ENCODE measurements at places on chromosomes 7 and 10.
A peak's percentile ranks its signal among the peaks of the same experiment; 100 is the strongest.

- DNase-seq = no peak
Measured at GRCh38 chr7:92330835-92331438, 85.2 kb downstream of the ANKIB1 start.

DNA sequence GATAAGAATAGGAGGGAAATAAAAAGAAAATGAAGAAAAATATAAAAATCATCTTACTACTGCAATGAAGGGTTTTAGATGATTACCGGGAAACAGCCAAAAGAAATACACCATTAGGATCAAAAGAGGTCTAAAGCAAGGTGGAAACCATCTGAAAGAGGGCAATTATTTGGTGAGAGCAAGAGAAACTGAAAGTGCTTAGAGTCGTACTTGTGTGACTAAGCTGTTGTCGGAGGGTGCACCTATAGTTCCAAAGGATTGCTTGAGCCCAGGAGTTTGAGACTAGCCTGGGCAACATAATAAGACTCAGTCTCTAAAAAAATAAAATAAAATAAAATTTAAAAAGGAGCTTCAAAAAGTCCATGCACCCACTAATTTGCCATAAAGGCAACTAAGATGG is 169.5 kb downstream of the DKK1 start:
- no peak for DNase-seq

DNA sequence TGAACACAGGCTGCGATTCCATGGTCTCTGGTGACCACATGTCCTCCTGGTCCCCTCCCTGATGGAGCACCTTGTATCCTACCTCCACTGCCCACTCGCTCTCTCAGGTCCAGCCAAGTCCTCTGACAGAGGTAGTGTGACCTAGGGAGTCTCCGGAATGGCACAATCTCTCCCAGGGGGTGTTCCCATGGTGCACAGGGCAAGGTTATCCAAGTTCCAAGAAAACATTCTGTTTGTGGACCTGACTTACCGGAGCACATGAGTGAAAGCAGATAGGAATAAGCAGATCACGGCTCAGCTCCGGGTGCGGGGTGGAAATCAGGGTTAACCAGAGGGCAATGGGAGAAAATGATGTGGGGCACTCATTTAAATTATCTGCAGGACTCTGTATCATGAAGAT is 45.8 kb upstream of the INSIG1 start:
- no peak for DNase-seq

DNA sequence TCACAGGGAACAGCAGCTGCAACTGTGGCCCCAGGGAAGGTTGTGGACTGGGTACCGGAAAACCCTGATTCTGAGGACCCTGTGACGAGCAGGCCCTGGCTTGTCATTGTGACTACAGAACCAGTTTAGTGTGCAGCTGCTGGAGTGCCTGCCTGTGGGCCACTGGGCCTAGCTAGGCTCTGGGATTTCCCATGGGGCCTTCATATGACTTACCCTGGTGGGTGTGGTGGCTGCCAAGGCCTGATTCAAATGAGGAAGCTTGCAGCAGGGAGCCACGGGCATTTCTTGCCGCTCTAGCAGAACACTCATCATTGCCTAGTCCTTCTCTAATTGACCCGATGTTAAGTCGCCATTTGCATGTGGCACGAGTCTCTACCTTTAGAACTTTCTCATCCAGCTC is 14.7 kb upstream of the CAMK2G start:
- DNase-seq = no peak

GRCh38 chr7:48992816-48993215 is 68.5 kb downstream of the CDC14C start:
- no peak for DNase-seq

DNA sequence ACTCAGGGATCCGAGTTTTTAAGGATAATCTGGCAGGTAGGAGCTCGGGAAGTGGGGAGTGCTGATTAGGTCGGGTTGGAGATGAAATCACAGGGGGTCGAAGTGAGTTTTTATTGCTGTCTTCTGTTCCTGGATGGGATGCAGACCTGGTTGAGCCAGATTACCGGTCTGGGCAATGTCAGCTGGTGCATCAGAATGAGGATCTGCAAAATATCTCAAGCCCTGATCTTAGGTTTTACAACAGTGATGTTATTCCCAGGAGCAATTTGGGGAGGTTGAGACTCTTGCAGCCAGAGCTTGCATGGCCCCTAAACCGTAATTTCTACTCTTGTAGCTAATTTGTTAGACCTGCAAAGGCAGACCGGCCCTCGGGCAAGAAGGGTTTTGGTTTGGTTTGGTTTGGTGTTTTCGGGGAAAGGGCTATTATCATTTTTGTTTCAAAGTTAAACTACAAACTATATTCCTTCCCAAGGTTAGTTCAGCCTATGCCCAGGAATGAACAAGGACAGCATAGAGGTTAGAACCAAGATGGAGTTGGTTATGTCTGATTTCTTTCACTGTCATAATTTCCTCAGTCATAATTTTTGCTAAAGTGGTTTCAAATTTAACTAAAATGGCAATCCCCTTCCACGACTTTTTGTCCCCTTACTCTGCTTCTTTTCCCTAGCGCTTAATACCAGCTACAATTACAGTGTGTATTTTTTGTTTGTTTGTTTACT is 20.6 kb upstream of the PIK3CG start:
- DNase-seq = no peak

- DNase-seq = no peak
Measured at GRCh38 chr7:82105463-82105862, 335.6 kb upstream of the HGF start.

- DNase-seq = no peak
Measured at GRCh38 chr7:156903232-156903909, 10.4 kb upstream of the LMBR1 start.

DNA sequence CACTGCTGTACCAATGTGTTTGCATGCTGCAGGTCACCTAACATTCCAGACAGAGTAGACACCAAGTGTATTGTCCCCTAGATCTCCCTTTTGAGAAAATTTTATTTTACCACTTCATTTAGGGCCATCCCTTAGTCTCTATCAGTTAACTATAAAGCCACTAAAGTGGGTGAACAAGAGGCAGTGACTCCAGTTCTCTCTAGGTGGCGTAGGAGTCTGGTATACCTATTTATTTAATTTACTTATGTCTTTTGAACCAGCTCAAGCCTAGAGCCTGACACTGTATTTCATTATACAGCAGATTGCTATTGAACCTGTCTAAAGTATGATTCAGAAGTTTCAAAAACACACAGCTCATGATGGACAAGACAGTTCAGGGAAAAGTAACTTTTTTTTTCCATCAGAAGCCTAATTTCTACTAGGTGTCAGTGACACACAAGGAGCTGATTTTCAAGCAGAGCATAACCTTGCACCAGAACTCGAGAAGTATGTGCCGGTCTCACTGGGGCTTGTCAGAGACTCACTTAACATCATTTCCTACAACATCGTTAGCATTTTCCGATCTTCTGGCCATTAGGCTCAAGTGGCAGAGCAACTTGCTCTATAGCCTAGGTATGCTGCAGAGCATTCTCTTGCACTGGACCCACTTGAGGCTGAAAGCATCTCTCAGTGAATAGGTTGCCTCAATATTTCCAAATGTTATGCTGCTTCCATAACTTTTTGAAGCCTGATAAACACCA is 175.4 kb downstream of the CDC14C start:
- DNase-seq = no peak

DNA sequence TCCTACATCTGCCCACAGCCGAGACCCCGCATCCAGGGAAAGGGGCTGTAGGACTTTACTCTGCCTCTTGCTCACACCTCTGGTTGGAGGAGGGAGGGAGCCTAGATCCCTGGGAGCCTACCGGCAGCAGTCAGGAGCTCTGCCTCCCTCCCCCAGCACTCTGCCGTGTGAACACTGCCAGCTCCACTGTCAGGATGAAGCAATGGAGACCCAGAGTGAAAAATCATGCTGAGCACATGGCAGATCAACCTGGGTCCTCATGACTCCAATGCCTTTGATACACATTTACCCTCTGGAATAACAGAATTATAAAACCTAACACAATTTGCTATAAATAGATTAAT is 477.7 kb downstream of the TNS3 start:
- DNase-seq = no peak

GRCh38 chr7:70455925-70456324 is 676.0 kb upstream of the GALNT17 start:
- DNase-seq = no peak

DNA sequence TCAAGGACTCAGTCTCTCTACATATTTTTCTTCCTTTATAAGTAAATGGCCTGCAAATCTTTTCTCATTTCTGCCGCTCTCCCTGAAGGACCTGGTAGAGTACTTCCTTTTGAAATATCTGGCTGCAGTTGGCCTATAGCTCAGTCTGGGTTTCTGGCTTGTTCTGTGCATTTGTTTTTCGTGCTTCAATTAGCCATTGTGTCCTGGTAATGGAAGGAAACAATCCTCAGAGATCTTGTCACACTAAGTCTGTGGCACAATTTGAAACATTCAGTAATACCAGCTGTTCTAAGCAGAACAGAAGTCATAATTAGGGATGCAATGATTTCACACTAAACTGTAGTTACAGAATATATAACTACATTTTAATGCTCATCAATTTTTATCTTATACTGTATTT is 545.0 kb downstream of the NRG3 start:
- DNase-seq = no peak

DNA sequence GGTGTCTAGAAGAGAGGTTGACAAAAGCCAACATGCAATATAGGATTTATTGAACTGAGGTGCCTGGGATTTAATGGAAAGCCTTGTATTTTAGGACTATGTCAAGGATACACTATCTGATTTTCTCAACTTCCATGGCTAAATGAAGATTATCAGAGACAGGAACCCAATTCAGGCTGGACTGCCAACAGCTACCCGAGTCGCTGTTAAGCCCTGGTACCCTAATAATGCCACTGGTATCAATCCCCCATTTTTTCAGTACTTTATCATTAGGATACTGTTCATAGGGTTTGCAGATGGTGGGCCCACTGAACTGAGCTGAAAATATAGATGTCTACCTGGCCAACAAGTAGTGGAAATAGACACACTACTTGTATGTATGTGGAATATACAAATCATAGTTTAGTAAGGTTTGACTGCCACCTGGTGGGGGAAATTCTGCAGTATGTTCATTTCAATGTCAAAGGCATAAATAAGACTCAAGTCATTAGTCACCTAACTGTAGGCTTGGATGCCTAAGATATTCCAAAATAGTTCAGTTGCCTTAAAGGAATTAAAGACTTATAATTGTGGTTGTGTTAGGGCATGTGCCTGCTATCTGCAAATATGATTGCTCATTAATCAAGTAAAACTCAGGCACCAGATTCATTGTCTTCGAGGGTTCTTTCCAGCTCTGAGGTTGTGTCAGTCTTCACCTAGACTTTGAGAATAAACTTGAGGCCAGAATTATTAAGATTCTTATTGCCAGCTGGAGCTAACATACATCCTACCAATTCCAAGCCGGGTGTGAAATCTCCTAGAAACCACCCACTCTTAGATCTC is 34.1 kb upstream of the NOBOX start:
- DNase-seq = peak; percentile 11

- DNase-seq = no peak
Measured at GRCh38 chr7:102456327-102456726, 8.3 kb downstream of the ALKBH4 start.

- DNase-seq = no peak
Measured at GRCh38 chr10:114754445-114755320, 66.9 kb upstream of the FHIP2A start.

DNA sequence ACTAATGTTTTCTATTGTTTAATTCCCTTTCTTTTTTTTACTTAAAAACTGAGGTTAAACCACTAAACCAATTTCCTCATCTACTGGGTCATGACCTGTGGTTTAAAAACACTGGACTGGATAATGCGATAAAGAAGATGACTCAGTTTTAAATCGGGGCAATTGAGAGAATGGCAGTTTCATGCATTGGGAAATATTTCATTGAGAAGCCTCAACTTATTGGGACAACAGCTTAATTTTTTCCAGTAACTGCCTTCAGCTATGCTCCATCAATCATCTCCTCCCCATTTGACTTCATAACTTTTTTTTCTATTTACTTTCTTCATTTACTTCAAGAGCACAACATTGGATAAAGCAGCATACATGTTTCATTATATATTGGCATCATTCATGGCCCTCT is 61.8 kb upstream of the MET start:
- DNase-seq = no peak

- no peak for DNase-seq
Measured at GRCh38 chr10:17240096-17240495, 12.1 kb downstream of the VIM start.

GRCh38 chr7:151150388-151150787 is 17.1 kb downstream of the GBX1 start:
- no peak for DNase-seq

GRCh38 chr10:116973946-116974455 is 31.0 kb downstream of the SHTN1 start:
- no peak for DNase-seq

- DNase-seq = no peak
Measured at GRCh38 chr7:64581391-64581790, 18.5 kb upstream of the ZNF680 start.

DNA sequence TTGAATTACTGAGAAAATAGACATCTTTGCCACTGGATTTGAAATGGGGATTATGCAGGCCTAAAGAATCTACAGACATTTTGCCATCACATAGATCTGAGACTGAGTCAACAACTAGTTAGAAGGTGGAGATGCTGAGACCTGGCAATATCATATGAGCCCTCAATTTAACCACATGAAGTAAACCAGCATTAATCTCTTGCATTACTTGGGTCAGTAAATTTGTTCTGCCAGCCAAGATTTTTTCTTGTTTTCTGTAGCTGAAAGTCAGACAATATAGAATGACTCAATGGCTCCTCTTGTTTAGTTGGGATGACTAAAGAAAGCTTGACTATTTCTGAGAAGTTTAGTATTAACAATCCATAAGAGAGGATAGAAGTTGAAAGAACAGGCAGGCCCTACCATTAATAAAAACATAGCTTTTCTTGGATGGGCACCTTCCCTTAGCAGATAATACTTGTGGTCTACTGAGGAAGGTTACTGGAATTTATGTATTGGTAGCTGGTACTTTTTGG is 396.7 kb upstream of the SORCS1 start:
- DNase-seq = no peak

GRCh38 chr7:142811154-142811737 is 40.5 kb downstream of the PRSS2 start:
- no peak for DNase-seq

DNA sequence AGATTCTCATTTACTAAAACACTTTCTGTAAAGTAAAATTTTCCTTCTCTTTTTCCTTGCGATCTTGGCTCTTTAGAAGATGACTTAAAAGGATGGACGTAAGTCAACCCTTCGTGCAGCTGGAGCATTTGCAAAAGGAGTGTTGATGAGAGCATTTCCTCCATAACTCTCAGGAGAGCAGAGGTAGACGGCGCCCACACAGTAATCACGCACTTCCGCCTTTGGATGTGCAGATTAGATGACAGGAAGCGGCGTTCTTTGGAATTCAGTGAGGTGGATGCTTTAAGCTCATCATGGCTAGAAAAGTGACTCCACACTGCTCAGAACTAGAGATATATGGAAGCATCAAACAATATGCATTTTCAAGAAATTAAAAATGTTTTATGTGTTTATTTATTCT is 43.0 kb upstream of the NPS start:
- DNase-seq = no peak

- DNase-seq = peak; percentile 7
Measured at GRCh38 chr7:132882714-132883428, 199.0 kb downstream of the CHCHD3 start.

GRCh38 chr7:151061213-151062110 is 2.1 kb downstream of the SLC4A2 start:
- no peak for DNase-seq
